ENCODE measurements at places on chromosomes 2 and 18.

- DNase-seq, result no peak
Measured at GRCh38 chr2:200378652-200379290, 72.3 kb downstream of the SPATS2L start.

GRCh38 chr2:223101340-223102039, 49.5 kb downstream of the KCNE4 start:
- DNase-seq, result no peak

DNA sequence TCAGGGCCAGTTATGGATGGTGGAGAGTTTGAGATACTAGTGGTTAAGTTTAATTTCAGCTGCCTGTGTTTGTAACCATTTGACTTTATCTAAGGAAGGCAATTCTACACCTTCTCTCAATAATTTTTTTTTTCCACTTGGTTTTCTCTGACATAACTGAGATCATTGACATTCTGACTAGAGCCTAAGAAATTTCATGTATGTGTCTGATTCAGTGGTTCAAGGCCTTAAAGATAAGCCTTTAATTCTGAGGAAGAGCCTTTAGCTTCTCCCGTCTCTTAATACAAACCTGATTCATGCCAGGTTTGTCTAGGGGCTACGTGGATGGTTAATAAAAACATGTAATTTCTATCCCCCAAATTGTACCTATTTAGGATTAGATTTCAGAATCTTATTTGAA, 971.4 kb downstream of the DPP10 start:
- DNase-seq, result no peak

- DNase-seq, result no peak
Measured at GRCh38 chr2:168169097-168169745, 78.2 kb downstream of the STK39 start.

DNA sequence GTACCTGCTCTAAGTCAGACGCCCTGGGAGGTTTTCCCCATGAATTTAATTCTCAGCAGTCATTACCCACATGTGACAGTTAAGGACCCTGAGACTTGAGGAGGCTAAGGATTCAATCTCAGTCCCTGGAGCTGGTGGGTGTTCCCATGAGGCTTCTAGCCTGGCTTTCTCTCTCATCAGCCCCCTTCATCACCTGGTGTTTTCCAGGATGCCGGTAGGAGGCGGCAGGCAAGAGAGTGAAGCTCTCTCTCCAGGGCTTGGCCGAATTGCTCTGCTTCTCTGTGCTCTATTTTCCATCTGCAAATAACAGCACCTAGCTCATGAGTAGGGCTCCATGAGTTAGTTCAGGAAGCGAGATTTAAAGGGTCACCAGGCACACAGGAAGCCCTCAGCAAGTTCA, 241.9 kb downstream of the PTPRM start:
- no peak for DNase-seq

GRCh38 chr2:216205486-216205885, 96.3 kb downstream of the XRCC5 start:
- no peak for DNase-seq

GRCh38 chr2:162153608-162154224, 1.7 kb upstream of the GCG start:
- peak; percentile 27 for DNase-seq

DNA sequence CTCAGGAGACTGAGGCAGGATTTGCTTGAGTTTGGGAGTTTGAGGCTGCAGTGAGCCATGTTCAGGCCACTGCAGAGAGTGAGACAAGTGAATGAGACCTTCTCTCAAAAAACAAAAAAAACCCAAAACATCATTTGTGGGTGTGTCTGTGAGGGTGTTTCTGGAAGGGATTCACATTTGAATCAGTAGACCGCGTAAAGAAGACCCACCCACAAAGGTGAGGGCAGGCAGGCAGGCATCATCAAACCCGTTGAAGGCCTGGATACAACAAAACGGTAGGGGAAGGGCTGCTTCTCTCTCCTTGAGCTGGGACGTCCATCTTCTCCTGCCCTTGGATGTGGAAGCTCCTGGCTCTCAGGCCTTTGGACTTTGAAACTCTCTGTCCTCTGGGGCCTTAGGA, 25.4 kb downstream of the CDKL4 start:
- DNase-seq, result no peak

- peak; percentile 28 for DNase-seq
Measured at GRCh38 chr2:53768242-53768542, 588 bp downstream of the CHAC2 start.

DNA sequence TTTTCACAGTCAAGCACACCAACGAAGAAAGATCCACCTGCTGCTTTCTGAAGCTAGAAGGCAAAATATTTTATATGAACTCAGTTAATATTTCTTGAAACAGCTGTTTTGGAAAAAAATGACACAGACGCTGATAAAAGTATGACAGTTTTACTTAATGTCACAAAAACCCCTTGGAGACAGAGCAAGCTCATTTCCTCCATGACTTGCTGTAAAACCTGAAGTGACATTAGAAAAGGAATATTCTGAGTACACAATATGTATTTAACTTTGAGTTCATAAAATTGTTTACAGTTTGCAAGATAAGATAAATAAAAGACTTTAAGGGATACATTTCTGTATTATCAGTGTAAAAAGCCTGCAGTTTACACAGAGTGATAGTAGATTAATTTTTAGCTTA, 105.4 kb downstream of the DSEL start:
- no peak for DNase-seq

DNA sequence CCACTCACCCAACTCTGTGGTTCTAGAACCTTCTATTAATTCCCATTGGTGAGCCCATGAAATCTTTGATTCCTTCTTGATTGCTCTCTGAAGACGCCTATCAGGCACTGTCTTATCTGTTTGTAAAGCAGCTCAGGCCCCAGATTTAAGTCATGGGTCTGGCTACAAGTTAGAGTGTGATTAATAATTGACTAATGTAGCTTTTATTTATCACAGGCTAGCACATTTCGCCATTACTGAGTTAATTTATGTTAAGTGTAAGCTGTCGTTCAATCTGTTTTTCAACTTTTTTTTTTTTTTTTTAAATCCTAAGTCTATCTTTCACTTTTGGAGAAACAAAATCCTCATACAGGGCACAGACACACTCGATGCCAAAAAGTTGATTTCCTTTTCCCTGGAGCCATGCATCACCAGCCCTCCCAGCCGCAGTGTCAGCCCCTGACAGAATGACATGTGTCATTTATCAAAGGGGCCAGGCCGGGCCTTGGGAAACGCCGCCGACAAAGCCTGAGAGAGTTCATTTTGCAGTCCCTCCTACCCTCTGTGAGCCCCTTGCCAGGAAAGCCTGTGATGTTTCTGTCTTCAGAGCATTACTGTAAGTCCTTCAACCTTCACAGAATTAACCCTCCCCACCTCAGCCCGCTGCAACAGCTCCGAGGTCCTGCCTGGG, 15.8 kb downstream of the TSHZ1 start:
- DNase-seq, result peak; percentile 50

- DNase-seq, result no peak
Measured at GRCh38 chr2:144403933-144404332, 116.0 kb downstream of the ZEB2 start.

- DNase-seq, result no peak
Measured at GRCh38 chr2:240405133-240405532, 30.3 kb upstream of the GPC1 start.

GRCh38 chr2:85925216-85925671, 36.5 kb upstream of the ST3GAL5 start:
- DNase-seq, result no peak

- no peak for DNase-seq
Measured at GRCh38 chr2:119721043-119721442, 38.7 kb upstream of the PTPN4 start.

DNA sequence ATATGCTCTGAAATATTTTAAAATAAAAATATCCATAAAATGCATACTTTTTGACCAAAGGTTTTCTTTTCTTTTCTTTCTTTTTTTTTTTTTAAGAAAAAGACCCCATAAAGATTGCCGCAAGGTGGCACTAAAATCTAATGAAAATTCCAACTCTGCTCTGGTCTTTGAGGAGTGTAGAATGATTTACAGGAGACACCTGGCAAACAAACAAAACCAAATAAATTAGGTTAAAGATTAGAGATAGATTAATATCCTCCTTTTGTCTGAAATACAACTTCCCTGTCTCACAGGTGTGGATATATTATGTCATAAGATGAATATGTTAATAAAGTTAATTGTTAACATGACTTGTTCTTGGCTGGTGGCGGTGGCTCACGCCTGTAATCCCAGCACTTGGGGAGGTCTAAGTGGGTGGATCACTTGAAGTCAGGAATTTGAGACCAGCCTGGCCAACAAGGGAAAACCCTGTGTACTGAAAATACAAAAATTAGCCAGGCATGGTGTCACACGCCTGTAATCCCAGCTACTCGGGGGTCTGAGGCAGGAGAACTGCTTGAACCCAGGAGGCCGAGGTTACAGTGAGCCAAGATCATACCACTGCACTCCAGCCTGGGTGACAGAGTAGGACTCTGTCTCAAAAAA, 3.5 kb upstream of the RHOB start:
- no peak for DNase-seq

- no peak for DNase-seq
Measured at GRCh38 chr2:83233326-83233725, 1225.8 kb downstream of the SUCLG1 start.

DNA sequence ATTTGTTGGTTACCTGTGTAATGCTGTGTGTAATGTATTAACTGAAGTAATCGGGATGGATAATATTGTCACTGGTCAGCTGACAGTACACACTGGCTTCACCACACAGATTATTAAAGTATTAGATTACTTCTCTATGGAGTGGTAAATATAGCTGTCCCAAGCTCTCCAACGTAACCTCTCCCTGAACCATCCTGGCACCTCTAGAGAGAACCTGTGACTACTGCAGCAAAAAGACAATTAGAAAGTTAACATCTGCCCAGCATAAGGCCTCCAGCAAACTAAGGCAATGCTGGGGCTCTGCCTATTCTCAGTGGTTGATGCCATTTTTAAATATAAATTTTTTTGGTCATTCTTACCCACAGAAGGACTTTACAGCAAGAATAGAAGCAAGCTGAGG, 351.3 kb downstream of the GPD2 start:
- DNase-seq, result no peak

DNA sequence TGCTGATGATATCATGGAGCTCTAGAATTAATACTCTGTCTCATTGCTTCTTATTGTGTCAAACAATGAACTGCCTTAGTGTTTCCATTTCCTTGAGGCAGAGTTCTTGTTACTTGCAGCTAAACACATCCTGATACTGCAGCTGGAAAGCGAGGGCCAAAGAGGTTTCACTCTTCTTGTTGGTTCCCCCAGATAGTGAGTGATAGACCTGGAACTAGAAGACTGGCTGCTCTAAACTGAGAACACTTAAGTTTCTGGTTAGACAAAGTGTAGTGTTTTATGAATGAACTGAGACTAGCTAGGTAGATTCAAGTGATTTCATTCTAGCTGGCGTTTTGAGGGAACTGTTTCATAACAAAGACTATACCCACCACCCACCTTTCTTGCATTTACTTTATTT, 321.7 kb downstream of the TXNL1 start:
- no peak for DNase-seq

GRCh38 chr2:3738454-3738853, 35.1 kb downstream of the DCDC2C start:
- DNase-seq, result no peak

GRCh38 chr2:65527451-65528240, 95.2 kb upstream of the SPRED2 start:
- no peak for DNase-seq

DNA sequence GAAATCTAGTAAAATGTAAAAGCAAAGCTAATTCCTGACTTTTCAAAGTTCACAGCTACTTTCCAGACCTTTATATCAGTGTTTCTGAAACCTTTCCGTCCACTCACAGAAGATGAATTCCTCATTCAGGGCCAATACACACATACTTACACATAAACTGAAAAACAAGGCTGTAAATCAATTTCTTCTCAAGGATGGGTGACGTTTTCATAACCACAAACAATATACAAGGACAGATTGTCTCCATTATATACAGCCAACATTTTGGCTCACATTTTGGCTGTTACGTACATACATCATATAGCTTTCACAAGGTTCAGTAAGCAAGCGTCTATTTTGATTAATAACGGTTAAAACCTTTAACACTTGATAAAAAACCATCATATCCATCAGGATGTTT, 1.4 kb downstream of the RPRD1A start:
- DNase-seq, result no peak

GRCh38 chr18:75464356-75464755, 36.9 kb upstream of the SMIM21 start:
- DNase-seq, result no peak

DNA sequence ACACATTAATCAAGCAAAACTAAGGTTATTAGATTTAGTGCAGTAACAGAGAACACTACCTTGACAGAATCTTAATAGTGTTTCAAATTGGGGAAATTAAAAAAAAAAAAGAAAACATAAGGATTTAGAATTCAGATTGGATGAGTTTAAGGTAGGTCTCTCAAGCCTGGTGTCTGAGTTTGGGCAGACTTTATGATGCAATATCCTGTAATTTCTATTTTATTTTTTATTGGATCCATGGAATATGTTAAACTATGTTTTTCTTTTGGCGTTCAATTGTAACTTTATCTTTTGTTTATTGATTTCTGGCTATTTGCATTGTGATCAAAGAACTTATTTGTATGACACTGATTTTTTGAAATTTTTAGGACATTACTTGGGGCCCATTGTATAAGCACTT, 394.1 kb upstream of the NETO1 start:
- DNase-seq, result no peak
